Left kidney (tissue), 8 donors: ENCODE measurements at places on chromosomes 7 and 10.

DNA sequence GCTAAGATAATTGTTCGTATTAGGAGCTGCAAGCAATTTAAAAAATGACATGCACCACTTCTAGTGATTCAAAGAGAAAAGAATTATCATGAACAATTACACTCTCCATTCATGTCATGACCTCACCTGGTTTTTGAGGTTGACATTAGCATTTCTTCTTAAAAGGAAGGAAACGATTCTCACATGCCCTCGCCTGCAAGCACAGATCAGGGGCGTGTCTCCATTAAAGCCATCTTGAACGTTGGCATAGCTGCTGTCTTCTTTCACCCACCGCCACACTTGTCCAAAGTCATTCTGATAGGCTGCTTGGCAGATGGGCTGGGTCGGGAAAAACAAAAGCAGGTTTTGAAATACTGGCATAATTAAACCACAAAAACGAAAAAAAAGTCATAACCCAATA lies 19.9 kb downstream of the ANKRD22 start:
- DNase-seq, result no peak

GRCh38 chr7:19305698-19306097 lies 160.5 kb upstream of the FERD3L start:
- no peak for DNase-seq

DNA sequence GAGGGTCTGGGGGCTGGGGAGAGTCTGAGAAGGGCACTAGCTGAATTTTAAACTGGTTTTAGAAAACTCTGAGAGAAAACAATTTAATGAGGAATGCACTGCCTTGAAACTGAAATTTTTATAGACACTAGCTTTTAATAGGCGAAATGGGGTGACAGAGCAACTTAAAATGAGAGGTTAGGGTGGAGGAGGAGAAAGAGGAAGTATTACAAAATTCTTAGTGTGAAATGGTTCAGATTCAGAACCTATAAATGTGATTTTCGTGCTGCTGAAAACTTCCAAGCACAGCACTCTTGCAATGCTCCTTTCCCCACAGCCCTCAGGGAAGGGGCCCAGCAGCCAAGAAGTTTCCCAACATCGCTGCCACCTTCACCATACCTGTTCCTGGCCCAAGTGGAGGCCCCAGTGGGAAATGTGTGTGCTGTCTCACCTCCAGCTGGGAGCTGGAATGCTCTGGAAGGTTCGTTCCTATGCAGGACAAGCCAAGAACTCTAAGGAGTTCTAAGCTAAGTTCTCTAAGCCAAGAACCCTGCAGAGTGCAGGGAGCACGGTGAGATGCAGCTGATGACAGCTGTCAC lies 60.0 kb downstream of the ATXN7L1 start:
- no peak for DNase-seq

DNA sequence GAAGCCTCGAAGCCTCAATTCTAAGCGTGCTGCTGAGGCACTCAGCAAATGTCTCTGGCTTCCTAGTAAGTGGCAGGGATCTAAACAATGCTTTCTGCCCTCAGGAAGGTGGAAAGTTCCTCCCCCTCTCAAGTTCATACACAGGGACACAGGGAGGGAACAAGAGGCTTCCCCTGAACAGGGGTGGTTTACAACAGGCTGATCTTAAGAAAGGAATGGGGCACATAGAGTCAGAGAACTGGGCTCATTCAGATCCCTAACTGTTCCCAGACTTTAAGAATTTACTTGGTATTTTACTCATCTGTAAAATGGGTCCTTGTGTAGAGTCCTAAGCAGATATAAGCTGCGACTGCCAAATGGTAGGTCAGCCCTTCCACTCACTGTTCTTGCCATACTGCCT lies 2.5 kb downstream of the TNS3 start:
- no peak for DNase-seq

- DNase-seq, result no peak
Observed at GRCh38 chr7:142407939-142408570, 150.2 kb upstream of the PRSS58 start.

DNA sequence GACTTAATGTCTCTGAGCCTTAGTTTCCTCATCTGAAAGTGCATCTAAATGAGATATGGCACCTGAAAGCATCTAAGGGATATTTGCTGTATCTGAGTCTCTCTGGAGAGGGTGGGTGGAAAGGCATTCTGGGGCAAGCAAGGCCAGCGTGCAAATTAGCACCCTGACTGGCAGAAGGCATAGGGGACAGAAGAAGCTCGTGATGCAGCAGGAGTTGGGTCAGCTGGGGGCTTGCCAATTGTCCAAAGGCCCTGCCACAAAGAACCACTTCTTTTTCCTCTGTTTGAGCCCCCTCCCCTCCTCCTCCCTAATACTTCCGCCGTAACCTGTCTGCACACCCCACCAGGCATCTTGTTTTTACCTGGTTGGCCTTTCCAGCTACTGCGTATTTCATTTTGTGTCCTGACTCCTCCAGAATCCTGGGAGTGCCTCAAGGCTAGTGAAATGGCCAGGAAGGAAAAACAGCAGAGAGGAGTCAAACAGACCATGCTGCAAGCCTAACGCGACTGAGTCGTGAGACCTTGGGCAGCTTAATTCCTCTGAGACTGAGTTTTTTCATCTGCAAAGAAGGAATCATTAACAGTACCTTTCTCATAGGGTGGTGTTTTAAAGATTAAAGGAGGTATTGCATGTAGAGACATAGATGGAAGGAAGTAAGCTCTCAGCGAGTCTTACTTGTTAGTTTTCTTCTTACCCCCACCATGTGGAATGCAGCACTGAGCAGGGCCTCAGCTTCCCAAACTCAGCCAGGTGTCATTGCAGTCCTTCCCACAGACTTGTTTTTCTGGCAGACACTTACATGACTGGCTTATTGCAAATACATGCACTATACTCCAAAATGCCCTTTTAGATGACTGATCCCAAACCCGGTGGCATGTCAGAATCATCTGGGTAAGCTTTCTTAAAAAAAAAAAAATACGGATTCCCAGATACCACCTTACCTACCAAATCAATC lies 49.1 kb upstream of the MXI1 start:
- DNase-seq, result no peak

GRCh38 chr10:52965938-52966401 lies 193.4 kb upstream of the MBL2 start:
- DNase-seq, result no peak

GRCh38 chr10:58028597-58029366 lies 238.9 kb downstream of the IPMK start:
- no peak for DNase-seq

DNA sequence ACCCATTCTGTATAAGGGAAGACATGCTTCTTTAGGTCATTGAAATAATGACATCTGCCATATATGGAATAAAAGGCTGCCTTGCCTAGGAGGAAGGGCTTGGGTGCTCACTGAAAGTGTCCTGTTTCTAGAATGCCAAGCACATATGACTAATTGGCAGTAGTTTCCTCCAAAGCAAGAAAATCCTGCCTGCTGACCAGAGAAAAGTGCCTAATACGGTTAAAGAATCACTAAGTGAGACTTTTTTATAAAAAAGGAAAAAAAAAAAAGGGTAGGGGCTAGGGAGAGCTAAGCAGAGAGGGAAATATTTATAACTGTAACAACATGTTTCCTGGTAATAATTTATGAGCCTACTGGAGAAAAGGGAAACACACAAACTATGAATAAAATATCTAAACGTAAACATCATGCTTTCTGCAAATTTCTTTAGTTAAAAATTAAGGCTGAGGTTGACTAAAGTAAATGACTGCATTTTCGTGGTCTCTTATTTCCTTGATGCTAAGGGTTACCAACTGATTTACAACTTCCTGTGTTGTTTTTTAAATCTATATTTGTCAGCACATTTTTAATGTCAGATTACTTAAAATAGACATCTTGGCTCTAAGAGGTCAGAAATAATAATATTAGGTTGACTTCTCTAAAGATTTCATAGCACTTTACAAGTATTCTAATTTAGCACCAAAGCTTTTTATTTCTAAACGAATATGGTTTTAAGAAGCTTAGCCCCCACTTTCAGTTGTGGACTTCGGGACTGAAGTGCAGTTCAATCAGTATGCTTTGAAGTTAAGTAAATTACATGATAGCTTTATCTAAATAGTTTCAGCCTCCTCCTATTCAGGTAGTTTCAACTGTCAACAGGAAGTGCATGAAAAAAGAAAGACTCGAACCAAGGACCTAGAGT lies 89.6 kb downstream of the CABCOCO1 start:
- DNase-seq, result peak; percentile 59

- no peak for DNase-seq
Observed at GRCh38 chr7:74307738-74308505, 18.7 kb downstream of the CLIP2 start.

DNA sequence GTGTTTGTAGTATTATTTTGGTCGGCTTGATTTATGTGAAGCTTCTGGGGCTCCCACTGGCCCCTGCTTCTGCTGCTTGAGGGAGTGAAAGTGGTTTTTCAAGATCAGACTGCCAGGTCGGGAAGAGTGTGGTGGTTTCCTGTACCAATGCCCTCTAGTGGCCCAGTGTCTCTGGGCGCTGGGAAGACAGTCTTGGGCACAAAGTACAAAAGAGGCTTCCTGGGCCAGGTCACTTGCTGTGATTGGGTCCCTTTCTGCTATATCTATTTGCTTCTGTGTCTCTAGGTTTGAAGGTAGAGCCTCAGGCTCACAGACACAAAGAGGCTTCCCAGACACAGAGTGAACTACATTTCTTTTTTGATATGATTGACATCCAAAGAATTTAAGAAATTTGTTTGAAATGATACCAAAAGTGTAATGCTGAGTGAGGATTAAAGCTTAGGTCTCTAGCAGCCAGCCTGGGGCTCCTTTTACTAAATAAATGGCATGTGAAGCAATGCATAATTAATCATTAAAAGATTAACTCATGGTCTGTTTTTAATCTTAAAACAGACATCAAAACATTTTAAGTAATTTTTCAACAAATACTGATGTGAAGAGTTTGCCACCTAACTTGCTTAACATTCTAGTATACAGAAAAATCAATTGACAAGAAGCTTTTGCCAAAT lies 36.3 kb downstream of the ABCB1 start:
- peak; percentile 6 for DNase-seq

DNA sequence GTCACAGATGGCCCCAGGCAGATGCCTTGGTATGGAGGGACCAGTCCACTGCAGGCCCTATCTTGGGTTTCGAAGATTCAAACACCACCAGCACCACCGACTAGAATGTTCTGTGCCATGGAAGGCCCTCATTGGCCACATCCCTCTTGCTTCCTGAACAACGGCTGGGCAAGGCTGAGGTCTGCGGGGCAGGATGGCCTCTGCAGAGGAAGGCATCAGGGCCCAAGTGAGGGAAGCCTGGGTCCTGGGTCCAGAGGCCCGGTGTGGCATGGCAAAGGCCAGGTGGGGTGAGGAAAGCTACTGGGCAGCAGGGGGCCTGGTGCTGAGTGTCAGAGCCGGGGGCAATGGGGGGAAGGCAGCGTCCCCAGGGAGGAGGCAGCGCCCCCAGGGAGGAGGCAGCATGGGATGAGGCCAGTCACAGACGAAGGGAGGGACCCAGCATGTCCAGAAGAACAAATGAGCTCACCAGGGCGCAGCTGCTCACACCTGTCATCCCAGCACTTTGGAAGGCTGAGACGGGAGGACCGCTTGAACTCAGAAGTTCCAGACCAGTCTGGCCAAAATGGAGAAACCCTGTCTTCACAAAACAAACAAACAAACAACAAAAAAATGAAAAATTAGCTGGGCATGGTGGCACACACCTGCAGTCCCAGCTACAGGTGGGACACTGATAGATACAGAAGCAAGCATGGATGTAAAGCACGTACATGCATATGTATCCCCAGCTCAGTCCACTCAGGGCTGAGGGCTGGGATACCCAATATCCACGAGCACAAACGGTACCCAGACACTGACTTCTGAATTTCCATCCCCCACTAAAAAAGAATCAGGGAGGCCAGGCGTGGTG lies 64.4 kb downstream of the PROSER2 start:
- DNase-seq, result no peak

- DNase-seq, result no peak
Observed at GRCh38 chr7:137681657-137682562, 164.9 kb downstream of the DGKI start.

DNA sequence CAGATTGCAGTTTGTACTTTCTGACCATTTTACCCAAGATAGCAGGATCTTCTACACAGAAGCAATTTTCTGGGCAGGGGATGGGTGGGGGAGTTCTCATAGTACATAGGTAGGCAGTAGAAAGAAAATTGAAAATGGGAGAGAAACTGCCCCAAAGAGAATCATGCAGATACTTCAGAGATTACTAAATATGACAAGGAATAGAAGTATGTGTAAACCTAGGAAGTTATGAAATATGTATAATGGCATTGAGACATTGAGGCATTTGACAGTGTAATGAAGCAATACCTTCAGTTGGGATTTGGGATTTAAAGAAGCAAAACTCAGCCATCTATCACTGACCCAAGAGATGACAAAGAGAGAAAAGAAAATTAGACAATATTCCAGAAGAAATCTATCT lies 233.0 kb downstream of the PTN start:
- no peak for DNase-seq

GRCh38 chr10:91607646-91608403 lies 25.0 kb downstream of the PPP1R3C start:
- DNase-seq, result no peak

GRCh38 chr7:92714280-92714679 lies 122.1 kb downstream of the CDK6 start:
- no peak for DNase-seq

DNA sequence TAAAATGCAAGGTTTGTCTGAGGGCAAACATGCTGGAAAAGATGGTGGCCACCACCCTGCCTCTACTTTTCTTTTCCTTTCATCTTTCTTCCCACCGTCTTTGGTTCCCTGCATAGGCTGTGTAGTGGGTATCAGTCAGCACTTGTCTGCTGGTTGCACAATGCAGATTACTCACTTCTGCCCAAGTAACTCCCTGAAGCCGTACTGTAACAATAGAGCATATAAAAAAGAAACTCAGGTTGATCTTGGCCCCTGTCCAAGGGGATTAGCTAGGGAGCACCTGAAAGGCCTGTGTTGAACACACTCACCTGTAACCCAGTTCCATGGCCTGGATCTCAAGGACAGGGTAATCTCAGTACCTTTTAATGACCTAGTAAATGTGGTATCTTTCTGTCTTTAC lies 533.0 kb upstream of the GALNT17 start:
- DNase-seq, result no peak

DNA sequence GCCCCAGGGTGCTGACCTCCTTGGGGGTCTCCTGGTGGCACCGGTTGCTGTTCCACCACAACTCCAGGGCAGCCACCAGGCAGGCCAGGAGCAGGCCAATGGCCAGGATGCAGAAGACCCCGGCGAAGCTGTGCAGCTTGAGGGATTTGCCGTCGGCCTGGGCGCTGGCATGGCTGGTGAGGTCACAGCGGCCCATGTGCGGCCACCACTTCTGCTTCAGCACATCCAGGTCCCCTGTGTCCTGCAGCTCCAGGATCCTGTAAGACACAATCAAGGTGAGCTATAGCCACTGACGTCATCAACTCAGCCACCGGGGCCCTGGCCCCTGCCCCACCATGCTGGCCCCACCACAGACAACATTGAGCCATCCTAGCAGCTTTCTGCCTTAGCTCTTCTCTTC lies 753.2 kb downstream of the GRID1 start:
- no peak for DNase-seq

DNA sequence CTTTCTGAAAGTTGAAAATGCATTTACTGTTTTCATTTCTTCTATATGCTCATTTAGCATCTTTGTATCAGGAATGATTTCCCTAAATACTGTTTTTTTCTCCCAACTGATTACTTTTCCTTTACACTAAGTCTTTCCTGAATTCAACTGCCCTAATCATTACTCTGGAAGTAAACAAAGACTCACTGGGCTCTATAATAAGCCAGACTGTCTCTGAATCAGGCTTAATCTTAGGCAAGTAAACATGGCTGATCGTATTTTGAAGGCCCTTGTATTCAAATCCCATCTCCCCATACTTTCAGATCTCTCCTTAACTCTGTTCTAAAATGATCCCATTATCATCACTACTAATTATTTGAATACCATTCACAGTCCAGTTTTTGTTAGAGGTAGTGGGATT lies 61.6 kb downstream of the PDZD8 start:
- DNase-seq, result no peak
